ENCODE measurements at places on chromosomes 3 and 15.

DNA sequence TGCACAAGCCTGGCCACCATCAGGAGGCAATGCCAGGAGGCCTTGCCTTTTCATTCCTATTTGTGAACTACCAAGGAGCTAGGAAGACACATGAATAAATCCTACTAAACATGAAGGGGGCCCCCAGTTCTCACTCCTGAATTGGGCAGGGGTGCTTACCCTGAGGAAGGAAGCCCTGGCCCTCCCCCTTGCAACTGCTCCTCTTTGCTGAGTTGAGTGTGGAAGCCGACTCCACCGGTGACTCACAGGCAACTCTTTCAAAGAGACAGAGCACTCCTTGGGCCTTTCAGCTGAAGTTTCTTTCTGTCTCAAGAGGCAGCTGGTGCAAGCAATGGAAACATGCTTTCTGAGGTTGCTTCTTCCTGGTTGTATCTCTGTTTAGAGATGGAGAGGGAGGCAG lies 1.7 kb downstream of the GABRG3 start:
- no peak for DNase-seq

DNA sequence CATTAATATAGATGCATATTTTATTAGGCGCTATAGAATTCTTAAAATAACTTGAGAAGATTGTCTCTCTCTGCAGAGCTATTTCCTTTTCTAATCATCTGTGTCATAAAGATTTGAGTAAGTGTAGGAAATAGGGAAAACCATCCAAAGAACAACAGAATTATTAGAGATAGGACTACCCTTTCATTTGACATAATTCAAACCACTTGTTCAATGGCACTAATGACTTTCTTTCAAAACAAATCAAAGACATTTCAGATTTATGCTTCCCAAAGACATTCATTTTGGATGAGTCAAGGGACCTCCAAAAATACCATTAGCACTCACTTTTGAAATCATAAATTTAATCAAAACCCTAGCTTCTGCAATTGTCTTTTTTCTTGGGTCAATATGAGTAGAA lies 29.5 kb downstream of the PRICKLE2 start:
- no peak for DNase-seq

DNA sequence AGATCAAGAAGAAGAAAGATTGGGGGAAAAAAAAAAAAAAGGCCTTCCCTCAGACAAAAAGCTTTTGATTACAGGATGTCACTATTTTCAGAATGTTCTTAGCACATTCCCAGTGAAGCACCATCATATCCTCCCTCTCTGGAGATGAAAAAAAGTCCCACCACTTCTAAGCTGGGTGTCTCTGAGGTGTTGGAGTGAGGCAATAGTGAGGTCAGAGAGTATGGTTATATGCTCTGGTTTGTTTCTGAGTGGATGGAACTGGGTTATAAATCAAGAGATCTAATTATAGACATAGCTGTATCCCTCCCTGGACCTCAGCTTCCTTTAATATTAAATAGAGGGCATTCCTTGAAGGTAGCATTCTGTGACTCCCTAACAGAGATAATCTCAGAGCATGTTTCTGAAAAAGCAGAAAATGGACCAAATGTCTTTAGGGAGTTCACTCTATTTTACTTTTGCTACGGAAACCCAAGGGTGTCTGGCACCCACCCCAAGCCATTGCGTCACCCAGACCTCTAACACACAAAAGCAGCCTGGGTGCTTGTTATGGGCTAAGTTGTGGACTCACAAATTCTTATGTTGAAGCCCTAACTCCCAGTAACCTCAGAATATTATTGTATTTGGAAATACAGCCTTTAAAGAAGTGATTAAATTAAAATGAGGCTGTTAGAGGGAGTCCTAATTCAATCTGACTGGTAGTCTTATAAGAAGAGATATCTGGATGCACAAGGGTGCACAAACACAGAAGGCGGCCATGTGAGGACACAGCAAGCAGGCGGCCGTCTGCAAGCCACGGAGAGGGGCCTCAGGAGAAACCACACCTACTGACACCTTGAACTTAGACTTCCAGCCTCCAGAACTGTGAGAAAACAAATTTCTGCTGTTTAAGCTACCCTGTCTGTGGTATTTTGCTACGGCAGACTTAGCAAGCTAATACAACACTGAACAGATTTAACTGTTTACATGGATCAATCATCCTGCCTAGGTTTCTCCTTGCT lies 81.5 kb downstream of the MB21D2 start:
- DNase-seq = no peak

DNA sequence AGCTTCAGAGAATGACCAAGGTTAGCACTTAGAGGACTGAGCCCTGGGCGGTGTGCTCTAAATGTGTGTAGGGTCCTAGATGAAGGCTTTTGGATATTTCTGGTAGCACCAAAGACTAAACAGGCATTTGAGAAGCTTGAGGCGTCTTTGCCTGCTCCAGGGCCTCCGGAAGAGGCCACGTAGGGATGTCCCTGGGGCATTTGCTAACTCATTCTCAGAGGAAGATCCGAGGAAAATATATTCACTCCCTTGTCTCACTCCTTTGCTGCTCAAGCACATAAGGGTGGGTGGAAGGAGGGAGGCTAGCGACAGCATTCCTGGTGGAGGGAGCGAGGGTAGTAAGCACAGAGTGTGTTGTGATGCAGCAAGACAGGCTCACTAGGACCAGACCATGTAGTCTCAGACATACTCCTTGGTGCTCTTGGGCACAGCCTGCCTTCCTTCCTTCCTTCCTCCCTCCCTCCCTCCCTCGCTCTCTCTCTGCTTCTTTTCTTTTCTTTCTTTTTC lies 38.5 kb upstream of the XCR1 start:
- no peak for DNase-seq

DNA sequence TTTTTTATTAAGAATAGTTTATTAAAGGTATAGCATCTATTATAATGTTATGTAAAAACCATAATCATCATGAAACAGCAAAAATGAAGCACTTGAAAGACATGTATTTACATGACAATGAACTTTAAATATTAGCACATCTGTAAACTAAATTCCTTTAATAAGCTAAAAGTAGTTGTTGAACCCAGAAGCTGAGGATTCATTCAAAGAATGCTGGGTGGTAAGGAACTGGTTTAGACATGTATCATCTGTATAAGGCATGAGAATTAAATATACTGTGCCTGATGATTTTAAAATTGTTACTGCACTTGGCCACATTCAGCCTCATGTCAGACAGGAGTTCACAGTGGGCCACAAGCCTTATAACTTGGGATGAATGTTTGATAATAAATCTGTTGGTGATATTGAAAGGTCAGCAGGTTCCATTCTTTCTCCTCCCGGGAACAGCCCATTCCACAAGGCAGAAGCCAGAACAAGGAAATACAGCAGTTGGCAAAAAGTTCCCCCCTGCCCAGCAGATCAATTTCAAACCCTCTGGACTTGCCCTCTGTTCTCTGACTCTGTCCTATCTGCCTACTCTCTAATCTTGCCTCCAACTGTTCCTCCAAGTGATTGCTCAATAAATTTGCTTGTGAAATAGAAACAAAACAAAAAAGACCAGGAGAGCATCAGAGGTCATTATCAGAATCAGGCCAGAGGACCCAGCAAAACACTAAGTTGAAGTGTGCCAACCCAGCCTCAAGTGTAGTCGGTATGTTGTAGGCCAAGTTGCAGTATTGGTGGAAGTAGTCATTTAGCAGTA lies 49.8 kb upstream of the TEX264 start:
- no peak for DNase-seq

- DNase-seq = no peak
Measured at GRCh38 chr3:133532951-133533350, 40.5 kb upstream of the CDV3 start.

GRCh38 chr3:88235102-88235501 lies 85.3 kb downstream of the C3orf38 start:
- DNase-seq = no peak

DNA sequence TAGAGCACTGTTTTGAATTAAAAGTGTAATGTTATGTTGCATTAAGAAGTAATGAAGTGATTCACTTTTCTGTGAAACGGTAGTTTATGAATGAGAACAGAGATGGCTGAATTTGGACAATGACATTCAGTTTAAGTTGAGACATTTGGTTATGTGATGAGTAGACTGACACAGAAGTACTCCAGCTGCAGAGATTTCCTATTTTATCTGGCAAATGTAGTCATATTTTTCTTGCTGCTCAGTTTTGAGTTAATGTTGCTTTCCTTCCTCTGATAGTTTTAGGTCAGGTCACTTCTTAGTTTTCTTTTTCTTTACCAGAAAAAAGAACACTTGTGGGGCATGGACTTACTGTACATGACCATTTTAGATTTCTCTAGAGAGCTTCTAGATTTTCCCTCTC lies 51.2 kb downstream of the ASB7 start:
- no peak for DNase-seq

GRCh38 chr3:133388696-133389395 lies 11.0 kb upstream of the BFSP2 start:
- no peak for DNase-seq

- no peak for DNase-seq
Measured at GRCh38 chr15:25931851-25932250, 68.7 kb upstream of the ATP10A start.

- no peak for DNase-seq
Measured at GRCh38 chr15:94027581-94027980, 203.8 kb upstream of the MCTP2 start.
